Mammary microvascular endothelial cell (primary cell): ENCODE measurements at places on chromosomes 16 and 17. TPM values are rescaled to one million over a fixed set of nuclear protein-coding genes. Genes with fewer than 3 reads are reported as not detected.

Gene BCL6B
- 32.2 and 37.0 TPM in 2 replicates for total RNA-seq

Gene TPSG1
- total RNA-seq = not detected in 2 replicates

Gene NLRC3
- 1.6 and 1.7 TPM in 2 replicates for total RNA-seq

Gene KRT17
- total RNA-seq = 0.94 TPM in 1 of 2 replicates, not detected in the other

Gene CIBAR2
- not detected in 2 replicates for total RNA-seq

Gene MAPK8IP3
- 18.6 and 20.5 TPM in 2 replicates for total RNA-seq

Gene GNG13
- total RNA-seq = not detected in 2 replicates

Gene PIRT
- not detected in 2 replicates for total RNA-seq

Gene ZNF764
- 6.9 TPM in 2 replicates for total RNA-seq

Gene PLA2G10
- not detected in 2 replicates for total RNA-seq

Gene WWOX
- total RNA-seq = 5.3 and 11.9 TPM in 2 replicates

Gene FOXN1
- total RNA-seq = not detected in 2 replicates

Gene MYO1D
- total RNA-seq = 42.7 and 51.7 TPM in 2 replicates

Gene KRTAP4-3
- not detected in 2 replicates for total RNA-seq

Gene IRF8
- 0.54 and 1.2 TPM in 2 replicates for total RNA-seq

Gene MRC2
- total RNA-seq = 7.6 and 9.5 TPM in 2 replicates

Gene HS3ST2
- total RNA-seq = not detected in 2 replicates

Gene PRM1
- total RNA-seq = not detected in 2 replicates

Gene DRC7
- not detected in 2 replicates for total RNA-seq

Gene PRR35
- total RNA-seq = not detected in 2 replicates

Gene FAM171A2
- 2.6 and 3.2 TPM in 2 replicates for total RNA-seq

Gene ASGR1
- total RNA-seq = 2.8 and 4.1 TPM in 2 replicates

Gene LAT
- total RNA-seq = 2.4 and 2.7 TPM in 2 replicates

Gene C16orf89
- 1.2 and 2.1 TPM in 2 replicates for total RNA-seq

Gene RNF166
- 20.8 and 24.9 TPM in 2 replicates for total RNA-seq

Gene TLCD3B
- 0.34 TPM in 1 of 2 replicates, not detected in the other for total RNA-seq

Gene CACNG4
- not detected in 2 replicates for total RNA-seq

Gene KATNIP
- total RNA-seq = 9.3 and 9.6 TPM in 2 replicates

Gene KRTAP4-8
- not detected in 2 replicates for total RNA-seq

Gene SOCS3
- total RNA-seq = 42.1 and 42.4 TPM in 2 replicates

Gene IL4R
- total RNA-seq = 68.5 and 71.5 TPM in 2 replicates

Gene SNX20
- total RNA-seq = 0.07 TPM in 1 of 2 replicates, not detected in the other

Gene UBE2G1
- 48.5 and 51.8 TPM in 2 replicates for total RNA-seq

Gene PYDC1
- not detected in 2 replicates for total RNA-seq
